Caudate nucleus (tissue), 63 donors: ENCODE measurements at places on chromosomes 2 and 18.

GRCh38 chr2:190627448-190628412 lies 21.2 kb upstream of the NAB1 start:
- no peak for DNase-seq

DNA sequence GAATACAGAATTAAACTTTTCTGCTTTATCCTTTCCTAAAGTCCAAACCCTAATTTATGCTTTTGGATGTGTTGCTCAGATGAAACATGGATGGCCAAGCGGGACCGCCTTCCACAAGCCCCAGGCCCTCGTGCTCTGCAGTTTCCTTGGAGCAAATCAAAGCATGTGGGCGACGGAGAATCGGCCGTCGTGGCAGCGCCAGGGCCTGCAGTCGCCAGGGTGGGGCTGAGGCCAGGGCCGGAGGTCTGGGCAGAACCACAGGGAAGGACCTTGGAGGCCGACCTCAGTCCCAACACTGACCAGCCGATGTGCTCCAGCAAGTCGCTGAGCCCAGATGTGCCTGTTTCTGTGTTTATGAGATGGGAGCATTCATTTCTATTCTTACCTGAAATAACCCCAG lies 108.1 kb downstream of the MBP start:
- DNase-seq: no peak

DNA sequence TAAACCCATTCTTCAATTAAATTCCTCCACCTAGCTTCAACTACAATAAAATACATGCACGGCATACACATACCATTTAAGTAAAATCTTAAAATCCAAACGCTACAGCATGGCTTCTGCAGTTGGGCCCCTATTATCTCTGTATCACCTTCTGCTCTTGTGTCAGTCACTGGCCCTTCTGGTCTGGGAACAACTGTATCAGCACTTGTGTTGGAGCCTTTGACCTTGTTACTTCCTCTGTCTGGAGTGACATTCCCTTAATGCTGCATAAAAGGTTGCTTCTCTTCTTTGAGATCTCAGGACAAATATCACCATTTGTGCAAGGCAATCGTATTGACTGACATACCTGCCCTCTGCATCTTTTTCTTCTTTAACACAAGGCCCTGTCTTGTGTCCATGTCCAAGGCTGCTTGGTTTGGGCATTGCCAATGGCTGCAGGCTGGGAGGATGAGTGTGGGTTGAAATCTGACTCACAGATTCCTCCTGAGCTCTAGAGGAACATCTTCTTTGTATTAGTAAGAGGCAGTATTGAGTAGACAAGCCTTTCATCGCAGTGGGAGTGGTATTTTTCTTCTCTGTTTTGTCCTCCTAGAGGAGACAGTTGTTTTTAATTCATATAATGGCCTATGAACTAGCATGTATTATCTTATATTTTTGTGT lies 267.8 kb upstream of the TRIB2 start:
- no peak for DNase-seq

- no peak for DNase-seq
Measured at GRCh38 chr2:73851274-73851673, 22.5 kb downstream of the STAMBP start.

DNA sequence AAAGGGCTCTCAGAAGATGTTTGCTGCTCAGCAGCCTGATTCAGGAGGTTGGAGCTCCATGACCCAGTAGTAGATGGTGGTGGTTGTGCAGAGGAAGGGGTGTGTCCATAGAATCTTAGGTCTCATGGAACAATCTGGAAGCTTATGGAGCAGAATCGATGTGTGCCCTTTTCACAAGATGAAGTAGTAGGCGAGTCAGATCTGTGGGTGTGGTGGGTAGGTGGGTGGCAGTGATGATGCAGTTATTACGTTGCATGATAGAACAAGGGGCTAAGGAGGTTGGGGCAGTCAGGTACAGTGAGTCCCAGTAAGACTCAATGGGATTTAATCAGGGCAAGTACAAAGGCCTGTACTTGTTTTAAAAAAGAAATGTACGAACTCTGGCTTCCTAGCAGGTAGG lies 9.1 kb downstream of the TET3 start:
- DNase-seq: no peak

DNA sequence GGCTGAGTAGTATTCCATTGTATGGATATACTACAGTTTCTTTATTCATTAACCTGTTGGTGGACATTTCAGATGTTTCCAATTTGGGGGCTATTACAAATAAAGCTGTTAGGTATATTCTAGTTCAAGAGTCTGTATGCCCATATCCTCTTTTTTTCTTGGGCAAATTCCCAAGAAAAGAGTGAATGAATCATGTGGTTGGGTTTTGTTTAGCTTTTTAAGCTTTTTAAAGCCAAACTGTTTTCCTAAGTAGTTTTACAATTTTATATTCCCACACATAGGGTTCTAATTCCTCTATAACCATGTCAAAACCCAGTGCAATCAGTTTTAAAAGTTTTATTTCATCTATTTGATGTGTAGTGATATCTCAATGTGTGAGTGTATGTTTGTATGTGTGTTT lies 44.9 kb upstream of the BAZ2B start:
- DNase-seq: no peak

- DNase-seq: no peak
Measured at GRCh38 chr2:71929482-71929772, 218.2 kb downstream of the CYP26B1 start.

DNA sequence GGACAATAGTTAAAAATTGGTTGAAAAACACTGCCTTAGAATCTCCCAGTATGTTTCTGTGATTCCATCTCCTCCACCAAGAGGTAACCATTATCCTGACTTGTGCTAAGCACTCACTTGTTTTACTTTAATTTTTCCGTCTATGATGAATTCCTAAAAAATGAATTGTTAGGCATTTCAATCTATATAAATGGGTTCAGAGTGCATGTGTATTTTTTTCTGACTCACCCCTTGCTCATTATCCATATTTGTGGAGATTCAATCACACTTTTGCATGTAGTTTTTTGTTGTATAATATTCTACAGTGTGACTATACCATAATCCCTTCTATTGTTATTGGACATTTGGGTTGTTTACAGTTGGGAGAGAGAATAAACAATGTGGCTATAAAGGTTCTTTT lies 1.3 kb downstream of the NDUFB3 start:
- DNase-seq: no peak

DNA sequence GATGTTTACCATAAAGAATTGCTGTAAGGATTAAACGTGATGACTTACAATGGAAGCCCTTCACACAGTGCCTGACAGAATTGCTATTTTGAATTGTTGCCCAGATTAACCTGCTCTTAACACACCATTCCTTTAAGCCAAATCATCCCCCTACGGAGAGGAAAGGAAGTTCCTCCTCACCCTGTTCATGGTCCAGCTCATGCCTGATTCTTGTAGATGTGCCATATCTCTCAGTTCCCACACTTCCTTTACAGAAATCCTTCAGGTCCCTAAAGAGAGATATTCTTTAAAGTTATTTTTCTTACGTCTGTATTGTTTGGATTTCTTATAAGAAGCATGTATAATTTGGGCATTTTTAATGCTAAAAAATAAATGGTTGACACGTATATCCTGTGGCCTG lies 127.5 kb upstream of the DAPL1 start:
- no peak for DNase-seq

DNA sequence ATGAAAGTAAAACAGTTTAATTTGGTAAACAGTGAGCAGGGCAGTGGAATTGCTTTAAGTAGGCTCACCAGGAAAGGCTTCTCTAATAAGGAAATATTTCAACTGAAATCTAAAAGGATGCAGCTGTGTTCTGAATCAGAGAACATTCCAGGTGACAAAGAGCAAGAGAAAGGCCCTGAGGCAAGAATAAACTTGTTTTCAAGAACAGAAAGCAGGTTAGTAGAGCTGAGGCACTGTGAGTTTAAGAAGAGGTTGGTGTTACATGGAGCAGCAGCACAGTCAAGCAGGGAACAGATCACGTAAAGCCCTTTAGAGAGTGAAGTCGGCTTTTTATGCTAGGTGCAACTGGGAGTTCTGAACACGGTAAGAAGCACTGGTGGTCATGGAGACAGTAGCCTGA lies 57.0 kb upstream of the SCN1A start:
- DNase-seq: no peak

- no peak for DNase-seq
Measured at GRCh38 chr18:38750751-38751150, 1185.2 kb upstream of the CELF4 start.

GRCh38 chr2:145687442-145688134 lies 1167.7 kb upstream of the ZEB2 start:
- DNase-seq: no peak

- DNase-seq: no peak
Measured at GRCh38 chr2:204645018-204645773, 99.9 kb downstream of the PARD3B start.

DNA sequence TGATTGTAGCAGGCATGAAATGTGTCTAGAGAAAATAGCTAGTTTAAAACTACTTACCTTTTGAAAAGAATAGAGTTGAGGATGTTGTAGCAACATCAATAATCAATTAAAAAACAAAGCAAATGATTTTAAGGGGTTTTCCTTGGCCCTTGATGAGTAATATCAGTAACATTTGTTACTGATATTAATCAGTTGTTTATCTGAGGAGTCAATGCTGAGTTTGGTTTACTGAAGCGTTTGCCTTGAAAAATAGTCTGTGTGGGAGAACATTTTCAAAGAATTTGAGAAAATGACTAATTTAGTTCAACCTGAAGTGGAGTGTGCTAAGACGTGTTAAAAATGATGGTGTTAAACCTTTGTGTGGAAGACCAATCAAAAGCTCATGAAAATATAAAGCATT lies 9.3 kb downstream of the PTH2R start:
- DNase-seq: no peak

GRCh38 chr2:148027822-148028221 lies 6.9 kb downstream of the MBD5 start:
- no peak for DNase-seq

DNA sequence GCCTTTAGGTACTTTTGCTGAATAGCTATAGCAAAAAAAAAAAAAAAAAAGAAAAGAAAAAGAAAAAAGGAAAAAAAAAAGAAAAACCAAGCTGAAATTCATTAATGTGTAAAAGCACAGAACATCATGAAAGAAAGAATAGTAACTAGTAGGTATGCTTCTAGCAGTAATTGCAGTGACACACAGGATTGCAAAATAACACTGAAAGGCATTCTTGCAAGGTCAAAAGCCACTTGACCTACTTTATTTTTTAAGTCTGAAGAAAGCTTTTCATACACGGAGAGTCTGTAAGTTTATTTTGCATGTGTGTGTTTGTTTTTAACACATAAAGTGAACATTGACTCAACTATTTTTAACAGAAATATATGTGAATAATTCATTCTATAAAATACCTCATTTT lies 54.4 kb downstream of the DOK6 start:
- DNase-seq: no peak

DNA sequence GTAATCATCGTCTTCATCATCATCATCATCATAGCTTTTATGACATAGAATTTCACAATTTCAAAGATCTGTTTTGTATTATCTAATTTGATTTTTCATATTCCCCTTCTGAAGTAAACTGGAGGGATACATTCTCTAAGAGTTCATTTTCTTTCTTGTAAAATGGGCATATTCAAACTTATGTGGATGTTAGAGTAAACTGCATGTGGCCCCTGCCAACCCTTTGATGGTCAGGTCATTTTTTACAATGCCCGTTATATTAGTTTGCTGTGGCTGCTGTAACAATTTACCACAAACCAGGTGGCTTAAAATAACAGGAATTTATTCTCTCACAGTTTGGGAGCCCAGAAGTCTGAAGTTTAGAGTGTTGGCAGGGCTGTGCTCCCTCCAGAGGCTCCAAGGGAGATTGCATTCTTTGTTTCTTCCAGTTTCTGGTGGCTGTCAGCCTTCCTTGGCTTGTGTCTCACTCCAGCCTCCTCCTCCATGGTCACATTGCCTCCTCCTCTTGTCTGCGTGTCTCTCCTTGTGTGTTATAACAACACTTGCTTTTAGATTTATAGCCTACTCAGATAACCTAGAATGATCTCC lies 127.5 kb upstream of the MMADHC start:
- DNase-seq: no peak

- no peak for DNase-seq
Measured at GRCh38 chr18:43887491-43887890, 610.2 kb upstream of the SYT4 start.

- DNase-seq: no peak
Measured at GRCh38 chr18:48797841-48798255, 152.9 kb downstream of the SMAD7 start.

DNA sequence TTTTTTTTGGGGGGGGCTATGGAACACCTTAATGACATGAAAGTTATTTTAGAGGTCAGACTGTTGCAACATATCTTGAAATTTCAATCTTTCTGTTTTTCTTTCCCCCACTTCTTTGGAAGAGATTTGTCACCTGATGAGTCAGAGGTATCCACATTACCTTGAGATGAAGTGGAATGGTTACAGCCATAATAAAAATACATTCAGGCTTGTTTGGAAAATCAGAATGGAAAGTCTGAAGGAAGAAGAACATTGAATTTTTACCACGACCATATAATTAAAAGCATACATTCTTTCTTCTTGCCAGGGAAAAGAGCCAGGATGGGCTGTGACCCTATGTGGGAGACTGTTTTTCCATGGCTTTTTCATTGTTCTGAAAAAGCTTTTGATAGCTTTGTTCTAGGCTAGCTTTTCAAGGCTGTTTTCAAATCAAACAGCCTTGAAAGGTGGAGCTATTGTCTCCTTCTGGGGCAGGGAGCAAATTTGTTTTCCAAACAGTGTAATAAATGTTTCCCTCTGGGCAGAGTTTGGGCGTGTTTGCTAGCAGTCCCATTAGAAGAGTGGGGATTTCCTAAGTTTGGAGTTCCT lies 2.3 kb upstream of the GTF3C3 start:
- no peak for DNase-seq

DNA sequence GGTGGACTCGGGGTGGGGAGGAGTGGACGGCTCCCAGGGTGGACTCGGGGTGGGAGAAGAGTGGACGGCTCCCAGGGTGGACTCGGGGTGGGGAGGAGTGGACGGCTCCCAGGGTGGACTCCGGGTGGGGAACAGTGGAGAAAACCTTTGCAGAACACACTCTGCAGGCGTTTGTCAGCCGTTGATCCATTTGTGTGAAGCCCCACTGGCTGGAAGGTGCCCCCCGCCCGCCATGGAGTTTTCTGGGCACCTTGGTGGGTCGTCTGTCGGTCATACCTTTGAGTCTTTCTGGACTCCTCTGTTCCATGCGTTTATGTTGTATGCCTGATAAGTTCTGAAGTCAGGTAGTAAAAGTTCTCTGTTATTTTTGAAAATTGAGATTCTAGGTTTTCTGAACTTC lies 12.5 kb downstream of the CTDP1 start:
- no peak for DNase-seq

- DNase-seq: no peak
Measured at GRCh38 chr2:69538872-69539548, 101.8 kb upstream of the NFU1 start.
